Uterus (tissue), 4 donors: ENCODE measurements at places on chromosomes 4 and X. TPM values are rescaled to one million over a fixed set of nuclear protein-coding genes. Genes with fewer than 3 reads are reported as not detected.

GRCh38 chrX:116399681-116400080, 36.7 kb upstream of the SLC6A14 start:
- no peak for DNase-seq

- no peak for DNase-seq
Observed at GRCh38 chr4:43343298-43343697, 450.8 kb downstream of the GRXCR1 start.

Gene KCND1
- 3.2 TPM for total RNA-seq

DNA sequence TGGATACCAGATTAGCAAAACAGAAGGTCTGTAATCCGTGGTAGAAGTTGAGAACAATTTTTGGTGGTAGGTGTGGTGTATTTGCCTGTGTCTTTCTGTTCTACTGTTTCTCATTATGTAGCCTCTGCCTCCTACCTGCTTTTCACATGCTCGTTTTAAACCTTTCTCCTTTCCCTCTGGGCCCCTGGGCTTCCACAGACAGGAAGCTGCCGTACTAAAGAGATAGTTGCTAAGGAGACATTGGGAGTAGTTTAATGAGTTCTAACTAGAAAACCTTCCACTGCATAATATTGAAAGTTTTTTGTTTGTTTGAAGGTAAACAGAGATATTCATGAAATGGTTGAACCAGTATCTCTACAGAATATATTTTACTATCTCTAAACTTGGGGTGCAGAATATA, 107.8 kb downstream of the STOX2 start:
- DNase-seq = no peak

DNA sequence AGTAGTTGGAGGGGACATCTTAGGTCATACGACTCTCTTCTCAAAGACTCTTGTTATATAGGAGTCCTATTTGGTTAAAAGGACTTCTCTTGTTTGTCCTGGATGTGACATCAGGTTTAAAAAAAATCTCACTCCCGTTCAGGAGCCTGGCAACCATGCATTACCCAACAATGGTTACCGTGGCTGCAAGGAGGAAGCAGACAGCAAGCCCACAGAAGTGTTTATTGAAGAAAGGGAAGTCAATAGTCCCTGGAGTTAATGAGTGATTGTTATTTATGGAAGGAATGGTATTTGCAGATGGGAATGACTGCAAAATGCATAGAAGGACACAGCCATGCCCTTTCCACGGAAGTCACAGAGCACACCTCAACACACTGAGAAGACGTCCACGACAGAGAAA, 75.9 kb upstream of the ENPP6 start:
- no peak for DNase-seq

DNA sequence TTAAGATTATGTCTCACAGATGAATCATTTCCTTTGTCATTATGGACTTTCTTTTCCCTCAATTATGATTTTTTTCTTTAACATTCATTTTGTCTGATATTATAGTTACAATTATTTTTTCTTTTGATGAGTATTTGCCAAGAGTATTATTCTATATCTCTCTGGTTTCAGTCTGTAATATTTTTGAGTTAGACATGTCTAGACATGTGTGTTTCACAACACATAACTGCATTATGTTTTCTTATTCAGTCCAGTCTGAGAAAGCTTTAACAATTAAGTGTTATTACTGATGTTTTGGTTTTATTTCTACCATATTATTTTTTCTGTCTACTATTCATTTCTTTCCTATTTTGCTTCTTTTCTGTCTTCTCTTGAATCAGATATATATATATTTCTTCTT, 108.3 kb upstream of the MID1IP1 start:
- DNase-seq = no peak

Gene ANTXR2
- 147 TPM for total RNA-seq

Gene DCAF12L1
- total RNA-seq = 0.12 TPM

DNA sequence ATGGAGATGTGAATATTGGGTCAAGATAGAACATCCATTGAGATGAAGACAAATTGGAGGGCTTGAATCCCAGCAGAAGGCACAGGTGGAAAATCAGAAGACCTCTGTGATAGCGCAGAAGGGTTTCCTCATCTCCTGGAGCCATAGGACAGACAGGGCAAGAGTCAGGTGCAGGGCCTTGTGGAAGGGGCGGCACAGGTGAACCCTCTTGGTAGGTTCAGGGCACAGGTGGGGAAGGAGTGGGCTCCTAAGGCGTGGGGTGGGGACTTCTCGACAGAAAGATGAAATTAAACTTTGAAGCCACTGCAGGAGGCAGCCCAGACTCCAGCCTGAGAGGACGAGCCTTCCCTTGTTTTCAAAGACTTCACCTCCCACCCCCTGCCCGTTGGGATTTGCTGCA, 9.3 kb upstream of the RGS12 start:
- DNase-seq = no peak

- DNase-seq = peak; percentile 38
Observed at GRCh38 chr4:186039697-186040096, 29.3 kb upstream of the TLR3 start.
